ENCODE measurements at places on chromosomes 5 and 9.

- DNase-seq, result no peak
These were observed 19.7 kb upstream of the CCNH start for GRCh38 chr5:87432460-87432859.

DNA sequence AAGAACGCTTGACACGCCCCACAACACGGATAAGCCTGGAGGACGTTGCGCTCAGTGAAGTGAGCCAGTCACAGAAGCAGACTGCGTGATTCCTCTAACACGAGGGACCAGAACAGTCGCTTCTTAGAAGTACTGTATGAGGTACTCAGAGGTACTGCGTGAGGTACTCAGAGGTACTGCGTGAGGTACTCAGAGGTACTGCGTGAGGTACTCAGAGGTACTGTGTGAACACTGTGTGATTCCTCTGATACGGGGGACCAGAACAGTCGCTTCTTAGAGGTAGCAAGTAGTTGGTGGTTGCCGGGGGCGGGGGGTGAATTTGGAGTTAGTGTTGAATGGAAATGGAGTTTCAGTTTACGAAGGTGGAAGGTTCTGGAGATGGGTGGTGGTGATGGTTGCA, 5.8 kb downstream of the NDUFS6 start:
- no peak for DNase-seq

DNA sequence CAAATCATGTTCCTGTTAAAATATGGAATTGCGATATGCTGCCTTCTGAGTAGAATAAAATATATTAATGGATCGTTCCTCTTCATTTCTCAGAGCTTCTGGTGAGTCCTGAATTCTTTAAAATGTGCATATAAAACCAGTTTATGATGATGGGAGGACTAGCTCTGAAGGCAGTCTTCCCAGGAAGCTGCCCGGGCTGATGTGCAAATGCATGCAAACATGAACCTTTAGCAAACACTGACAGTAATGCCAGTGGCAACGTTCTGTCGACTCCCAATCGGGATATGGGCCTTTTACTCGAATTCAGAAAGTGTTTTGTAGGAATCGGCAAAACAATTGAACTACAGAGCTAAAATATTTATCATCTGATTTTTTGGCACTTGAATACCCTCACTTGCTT, 93.6 kb downstream of the TLE4 start:
- no peak for DNase-seq

DNA sequence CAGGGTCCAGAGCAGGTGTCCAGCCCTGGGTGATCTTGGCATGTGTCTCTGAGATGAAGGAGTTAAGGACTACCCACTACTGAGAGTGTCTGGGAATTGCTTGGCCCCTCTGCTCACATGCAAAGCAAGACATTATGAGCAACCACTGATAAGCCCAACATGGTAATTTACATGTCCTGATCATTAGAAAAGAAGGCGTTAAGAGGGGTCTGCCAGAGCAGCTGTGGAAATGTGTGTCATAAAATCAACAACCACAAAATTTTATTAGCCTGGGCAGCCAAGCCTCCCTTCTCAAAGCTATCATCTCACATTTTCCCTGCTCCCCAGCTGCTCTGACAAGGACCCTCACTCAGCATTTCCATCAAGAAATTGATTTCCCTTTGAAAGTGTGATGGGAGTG, 351.0 kb downstream of the SPOCK1 start:
- DNase-seq, result peak; percentile 36

DNA sequence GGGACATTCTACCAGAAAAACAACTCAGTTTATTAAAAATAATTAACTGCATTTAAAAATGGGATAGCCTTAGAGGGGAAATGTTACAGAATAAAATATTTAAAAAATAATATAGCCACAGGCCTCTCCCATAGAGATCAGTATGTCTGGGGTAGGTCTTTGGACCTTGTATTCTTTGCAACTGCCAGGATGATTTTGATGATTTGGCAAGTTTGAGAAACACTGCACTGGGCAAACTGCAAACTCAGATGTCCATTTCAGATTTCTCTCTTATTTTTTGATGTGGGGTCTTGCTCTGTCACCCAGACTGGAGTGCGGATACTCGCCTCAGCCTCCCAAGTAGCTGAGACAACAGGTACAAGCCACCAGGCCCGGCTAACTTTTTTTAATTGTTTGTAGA, 24.9 kb upstream of the CCNO start:
- no peak for DNase-seq

GRCh38 chr9:21412107-21412506, 3.2 kb downstream of the IFNA8 start:
- DNase-seq, result no peak

DNA sequence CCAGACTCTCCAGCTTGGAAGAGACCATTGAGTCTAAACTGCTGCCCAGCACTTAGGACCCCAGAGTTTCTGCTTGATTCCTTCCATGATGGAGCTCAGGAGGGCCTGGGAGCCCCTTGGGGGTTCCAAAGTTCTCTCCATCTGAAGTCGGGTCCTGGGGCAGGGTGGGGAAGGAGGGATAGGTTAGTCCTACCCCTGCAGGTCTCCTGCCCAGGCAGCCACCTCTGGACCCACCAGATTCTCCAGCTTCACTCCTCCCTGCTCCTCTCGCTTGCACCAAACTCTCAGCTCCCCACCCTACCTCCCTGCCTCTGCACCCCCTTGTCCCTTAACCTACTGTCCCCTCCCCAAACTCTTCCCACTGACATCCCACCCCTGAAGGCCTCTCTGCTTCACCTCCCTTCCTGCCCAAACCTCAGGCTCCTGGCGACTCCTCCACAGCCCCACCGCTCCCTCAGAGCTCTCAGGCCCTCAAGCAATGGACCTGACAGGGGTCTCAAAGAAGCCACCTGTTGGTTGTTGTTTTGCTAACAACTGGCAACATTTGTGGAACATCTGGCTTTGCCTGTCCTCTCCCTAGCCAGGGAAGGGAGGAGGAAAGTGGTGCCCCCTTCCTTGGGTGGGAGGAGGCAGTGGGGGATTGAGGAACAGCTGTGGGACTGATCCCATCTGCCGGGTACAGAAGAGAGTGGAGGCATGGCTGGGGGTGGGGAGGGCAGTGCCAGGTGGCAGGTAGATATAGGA, 137.5 kb downstream of the RGS3 start:
- no peak for DNase-seq

DNA sequence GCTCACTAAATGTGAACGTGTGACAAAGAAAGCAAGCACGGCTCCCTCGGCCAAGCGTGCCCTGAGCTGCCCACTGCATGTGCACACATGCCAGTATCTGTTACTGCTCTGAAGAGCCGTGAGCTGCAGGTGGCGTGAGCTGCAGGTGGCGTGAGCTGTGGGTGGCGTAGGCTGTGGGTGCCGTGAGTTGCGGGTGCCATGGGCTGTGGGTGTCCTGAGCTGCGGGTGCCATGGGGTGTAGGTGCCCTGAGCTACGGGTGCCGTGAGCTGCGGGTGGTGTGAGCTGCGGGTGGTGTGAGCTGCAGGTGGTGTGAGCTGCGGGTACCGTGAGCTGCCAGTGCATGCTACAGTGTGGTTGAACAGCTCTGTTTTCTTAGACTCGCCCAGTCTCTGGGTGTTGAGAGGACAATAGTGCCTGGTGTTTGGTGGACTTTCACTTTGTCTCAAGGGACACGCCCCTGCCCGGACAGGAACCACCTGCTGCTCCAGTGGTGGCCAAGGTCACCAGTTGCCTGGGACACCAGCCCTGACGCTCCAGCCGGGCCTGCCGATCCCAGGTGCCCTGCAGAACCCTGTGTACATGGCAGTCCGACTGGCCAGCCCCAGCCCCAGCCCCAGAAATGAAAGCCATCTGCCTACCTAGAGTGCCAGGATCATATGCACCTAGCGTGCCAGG, 6.7 kb downstream of the CCDC187 start:
- DNase-seq, result peak; percentile 22

DNA sequence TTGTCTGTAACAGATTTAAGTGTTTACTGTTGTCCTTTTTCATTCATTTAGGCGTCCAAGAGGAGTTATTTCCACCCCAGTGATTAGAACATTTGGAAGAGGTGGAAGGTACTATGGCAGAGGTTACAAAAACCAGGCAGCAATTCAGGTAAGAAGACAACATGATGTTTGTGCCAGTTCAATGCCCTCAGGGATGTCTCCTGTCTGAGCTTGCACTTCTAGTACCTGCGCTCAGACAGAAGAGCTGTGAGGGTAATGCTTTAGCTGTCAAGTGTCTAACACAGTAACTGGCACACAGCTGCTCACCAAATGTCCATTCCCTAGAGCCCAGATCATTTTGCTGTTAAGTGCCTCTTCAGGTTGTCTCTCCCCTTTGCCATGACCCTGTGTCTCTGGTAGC, 14.2 kb upstream of the PHF2 start:
- no peak for DNase-seq

DNA sequence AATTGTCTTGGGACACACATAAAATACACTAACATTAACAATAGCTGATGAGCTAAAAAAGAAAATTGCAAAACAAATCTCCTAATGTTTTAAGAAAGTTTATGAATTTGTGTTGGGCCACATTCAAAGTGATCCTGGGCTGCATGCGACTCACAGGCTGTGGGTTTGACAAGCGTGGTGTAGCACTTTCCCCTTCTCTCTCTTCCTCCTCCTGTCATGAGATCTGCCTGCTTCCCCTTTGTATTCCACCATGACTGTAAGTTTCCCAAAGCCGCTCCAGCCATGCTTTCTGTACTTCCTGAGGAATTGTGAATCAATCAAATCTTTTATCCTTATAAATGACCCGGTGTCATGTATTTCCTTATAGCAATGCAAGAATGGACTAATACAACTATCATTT, 178.0 kb downstream of the TLR4 start:
- DNase-seq, result no peak

DNA sequence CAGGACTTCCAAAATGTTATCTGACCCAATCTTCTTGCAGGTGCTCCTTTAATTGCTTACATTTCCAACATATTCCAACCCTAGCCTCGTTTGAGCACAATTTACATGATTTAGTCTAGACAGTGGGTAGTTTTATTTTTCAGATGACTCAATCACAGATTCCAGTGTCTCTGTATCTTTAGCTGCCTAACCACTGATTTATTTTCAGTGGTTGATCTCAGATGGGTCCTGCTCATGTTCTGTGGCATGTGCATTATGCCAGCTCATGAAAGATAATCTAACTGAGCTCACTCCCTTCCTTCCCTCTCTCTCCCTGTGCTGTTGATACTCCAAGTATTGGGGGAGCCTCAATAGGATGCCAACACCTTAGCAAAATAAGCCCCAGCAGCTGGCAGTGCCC, 106.1 kb upstream of the ICE1 start:
- DNase-seq, result peak; percentile 88

- peak; percentile 79 for DNase-seq
These were observed 65.2 kb upstream of the SPIN1 start for GRCh38 chr9:88322906-88323566.

DNA sequence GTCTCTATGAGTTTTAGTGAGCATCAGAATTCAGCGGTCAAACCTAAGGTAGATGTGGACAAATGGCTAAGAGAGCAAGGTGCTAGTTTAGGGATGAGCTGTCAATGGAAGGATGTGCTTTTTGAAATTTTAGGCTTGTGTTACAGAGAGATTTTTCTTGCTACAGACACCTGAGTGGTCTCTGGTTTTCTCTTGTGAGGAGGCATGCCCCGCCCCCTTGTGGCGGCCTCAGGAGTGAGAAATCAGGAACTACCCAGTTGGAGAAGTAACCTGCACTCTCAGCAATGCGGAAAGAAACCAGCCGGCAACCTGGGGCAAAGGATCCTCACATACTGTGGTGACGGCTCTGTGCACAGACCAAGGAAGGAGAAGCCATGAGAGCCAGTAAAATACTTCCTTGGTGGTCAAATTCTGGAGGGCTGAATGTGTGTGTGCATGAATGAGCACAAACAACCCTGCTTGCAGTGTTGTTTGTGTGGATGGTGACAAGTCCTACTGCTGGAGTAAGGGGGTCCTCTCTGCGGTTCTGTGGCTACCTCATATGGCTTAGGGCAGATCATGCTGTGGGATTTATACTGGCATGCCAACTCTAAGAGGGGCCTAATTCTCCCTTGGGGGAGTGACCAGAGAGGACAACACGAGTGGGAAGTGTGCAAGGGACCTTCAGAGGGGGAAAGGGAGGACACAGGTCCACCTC, 16.7 kb upstream of the HSD17B4 start:
- peak; percentile 24 for DNase-seq

DNA sequence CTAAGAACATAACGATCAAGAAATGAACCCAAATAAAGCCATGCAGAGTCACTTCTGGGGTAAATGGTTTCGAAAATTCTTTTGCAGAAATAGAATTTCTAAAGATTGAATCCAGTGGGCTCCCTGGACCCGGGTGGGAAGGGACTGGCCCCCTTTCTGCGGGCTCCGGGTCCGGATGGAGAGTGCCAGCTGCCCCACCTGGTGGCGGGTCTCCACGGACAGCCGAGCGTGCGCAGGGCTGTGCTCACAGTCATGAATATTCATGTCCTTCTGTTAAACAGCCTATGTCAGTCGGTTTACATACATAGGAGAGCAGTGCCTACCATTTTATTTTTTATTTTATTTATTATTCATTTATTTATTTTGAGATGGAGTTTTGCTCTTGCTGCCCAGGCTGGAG, 4.7 kb upstream of the PPP1R26 start:
- DNase-seq, result no peak

DNA sequence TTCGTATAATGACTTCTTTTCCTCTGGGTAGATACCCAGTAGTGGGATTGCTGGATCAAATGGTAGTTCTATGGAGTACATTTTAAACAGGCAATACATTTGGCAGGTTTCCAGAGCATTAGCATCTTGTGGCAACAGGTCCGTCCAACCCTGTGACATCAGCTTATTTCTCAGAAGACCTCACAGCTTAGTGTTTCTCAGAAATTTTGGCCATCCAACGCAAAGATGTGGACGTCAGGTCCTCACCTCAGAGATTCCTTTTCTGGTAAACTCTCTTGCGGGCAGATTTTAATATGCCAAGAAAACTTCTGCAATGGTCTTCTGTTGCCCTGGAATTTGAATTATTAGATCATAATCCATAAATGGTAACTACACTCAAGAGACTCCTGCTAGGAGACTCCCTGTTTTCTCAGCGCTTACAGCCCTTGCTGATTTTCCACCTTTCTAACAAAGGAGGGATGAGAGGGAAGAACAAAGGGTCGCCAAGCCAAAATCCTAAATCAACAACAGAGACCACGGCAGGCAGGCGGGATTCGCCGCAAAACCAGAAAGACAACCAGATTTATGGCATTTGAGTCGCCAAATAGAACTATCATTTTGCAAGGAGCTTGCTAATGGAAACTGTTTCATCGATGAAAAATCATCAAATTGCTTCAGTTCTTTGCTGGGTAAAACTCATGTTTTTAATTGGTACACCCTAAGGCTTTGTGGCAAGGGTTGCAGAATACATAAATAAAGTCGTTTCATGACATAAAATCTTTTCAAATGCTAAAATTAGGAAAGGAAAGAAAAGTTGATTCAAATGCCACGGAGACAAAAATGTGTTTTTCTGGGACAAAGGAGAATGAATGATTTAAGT, 34.1 kb upstream of the PLPP1 start:
- no peak for DNase-seq

- no peak for DNase-seq
These were observed 4.7 kb downstream of the GNAQ start for GRCh38 chr9:78026947-78027346.

DNA sequence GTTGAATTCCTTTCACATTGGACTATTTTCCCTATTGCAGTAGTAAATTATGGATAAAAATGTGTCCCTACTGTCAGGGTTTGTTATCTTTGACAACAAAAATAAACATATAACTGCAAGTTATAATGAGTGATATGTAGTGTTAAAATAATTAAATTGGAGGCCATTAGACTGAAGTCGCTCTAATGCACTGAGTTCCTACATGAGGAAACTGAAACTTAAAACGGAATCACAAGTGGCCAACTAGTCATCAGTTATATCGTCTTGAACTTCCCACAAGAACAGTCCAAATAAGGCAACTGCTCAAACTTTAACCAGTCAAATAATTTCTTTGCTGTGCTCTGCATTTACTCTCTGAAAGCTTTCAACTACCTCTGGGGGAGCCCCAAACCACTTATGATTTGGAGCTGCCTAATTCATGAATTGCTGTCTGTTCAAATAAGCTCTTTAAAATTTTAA, 2.1 kb upstream of the IFT74 start:
- peak; percentile 81 for DNase-seq

Measured in M059J (cell line).